ENCODE measurements at places on chromosomes 3 and 15.
A peak's percentile ranks its signal among the peaks of the same experiment; 100 is the strongest.

- no peak for DNase-seq
Observed at GRCh38 chr3:68315546-68315945, 616.8 kb downstream of the TAFA4 start.

GRCh38 chr3:120469440-120469839, 18.6 kb upstream of the FSTL1 start:
- DNase-seq = no peak

- DNase-seq = no peak
Observed at GRCh38 chr15:33045066-33045810, 149.3 kb downstream of the FMN1 start.

- DNase-seq = no peak
Observed at GRCh38 chr3:14641346-14641745, 10.2 kb upstream of the CCDC174 start.

DNA sequence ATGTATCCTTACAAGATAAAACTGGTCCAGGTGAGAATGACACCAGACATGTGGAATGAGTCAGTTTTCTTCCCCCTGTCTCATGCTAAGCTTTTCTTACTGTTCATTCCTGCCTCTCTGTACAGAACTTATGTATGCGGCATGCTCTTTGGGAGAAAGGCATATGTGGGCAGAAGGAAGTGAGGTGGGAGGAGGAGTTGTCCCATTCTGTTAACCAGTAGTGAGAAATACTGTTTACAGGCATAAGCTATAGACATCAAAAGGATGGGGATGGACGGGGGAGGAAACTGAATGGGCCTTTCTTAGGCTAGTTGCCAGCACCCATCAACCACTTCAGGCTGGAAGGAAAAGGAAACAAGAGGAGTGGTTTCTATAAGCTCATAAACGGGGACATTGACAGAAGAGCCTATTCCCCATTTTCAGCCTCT, 143.6 kb upstream of the BHLHE40 start:
- DNase-seq = no peak

DNA sequence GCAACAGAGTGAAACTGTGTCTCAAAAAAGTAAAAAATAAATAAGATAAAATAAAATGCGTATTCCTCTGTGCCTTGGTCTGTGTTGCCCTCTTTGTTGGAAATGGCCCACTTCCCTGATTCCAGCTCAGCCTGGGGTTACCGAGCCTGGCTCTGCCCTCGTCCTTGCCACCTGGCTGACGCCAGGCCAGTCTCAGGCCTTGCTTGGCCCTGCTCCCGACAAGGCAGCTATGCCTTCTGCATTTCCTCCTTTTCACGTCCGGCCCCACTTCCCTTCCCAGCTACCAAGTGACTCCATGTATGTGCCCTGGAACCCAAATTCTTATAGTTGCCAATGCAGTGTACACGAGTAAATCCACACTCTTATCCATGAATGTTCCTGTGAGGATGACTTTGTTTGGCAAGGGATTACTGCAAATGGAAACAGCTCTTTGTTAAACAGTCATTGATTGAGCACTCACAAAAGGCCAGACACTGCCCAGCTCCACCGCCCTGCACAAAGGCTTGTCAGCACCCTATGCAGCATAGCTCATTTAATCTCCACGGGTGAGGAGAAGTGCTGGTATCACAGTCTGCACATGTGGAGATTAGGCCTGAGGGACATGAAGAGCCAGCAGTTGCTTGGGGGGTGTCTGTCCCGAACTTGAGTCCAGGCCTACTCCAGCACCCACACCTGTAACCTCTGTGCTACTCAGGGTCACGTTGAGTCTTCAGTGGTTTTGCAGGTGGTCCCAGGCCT, 25.1 kb downstream of the SPSB4 start:
- DNase-seq = no peak

GRCh38 chr3:77179762-77180161, 139.9 kb downstream of the ROBO2 start:
- no peak for DNase-seq

GRCh38 chr3:14508966-14509795, 31.0 kb downstream of the GRIP2 start:
- no peak for DNase-seq

GRCh38 chr3:116265976-116266584, 179.2 kb downstream of the LSAMP start:
- DNase-seq = no peak

DNA sequence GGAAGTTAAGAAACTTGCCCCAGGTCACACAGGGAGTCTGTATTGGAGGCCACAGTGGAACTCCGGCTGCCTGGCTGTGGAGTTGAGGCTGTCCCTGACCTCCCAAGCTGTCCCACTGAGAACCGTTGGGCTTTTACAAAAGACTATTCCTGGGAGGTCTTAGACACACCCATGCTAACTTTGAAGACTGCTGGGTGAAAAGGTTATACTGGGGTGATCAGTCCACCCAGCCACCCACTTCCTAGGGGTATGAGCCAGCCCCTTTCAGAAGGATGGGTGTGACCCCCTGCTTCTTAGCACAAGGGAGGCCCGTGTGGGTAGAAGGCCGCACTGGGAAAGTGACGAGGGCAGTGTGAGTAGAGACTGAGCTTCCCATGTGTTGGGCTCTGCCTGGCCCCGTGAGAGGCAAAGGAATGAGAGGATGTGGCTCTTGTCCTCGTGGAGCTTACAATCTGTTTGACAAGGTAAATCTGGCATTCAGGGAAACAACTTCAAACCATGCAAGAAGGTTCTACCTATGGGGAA, 19.0 kb downstream of the MRAS start:
- no peak for DNase-seq

DNA sequence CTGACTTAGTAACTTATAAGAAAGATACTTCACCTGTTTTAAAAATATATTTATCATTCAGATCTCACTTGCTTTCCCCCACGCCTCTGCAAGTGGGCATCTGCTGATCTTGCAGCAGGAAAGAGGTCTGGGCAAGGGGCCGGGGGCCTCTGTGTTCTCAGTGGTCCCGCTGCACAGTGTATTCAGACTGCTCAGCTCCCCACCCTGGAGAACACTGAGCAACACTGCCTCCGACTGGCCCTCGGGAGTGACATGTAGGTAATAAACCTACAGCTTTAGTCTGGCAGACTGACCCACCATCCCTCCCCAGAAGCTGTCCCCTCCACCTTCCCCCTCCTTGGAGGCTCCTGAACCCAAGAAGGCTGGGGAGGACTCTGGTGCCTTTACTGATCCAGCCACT, 43.8 kb downstream of the GABRB3 start:
- DNase-seq = no peak

- no peak for DNase-seq
Observed at GRCh38 chr3:196174652-196175051, 36.5 kb downstream of the ZDHHC19 start.

DNA sequence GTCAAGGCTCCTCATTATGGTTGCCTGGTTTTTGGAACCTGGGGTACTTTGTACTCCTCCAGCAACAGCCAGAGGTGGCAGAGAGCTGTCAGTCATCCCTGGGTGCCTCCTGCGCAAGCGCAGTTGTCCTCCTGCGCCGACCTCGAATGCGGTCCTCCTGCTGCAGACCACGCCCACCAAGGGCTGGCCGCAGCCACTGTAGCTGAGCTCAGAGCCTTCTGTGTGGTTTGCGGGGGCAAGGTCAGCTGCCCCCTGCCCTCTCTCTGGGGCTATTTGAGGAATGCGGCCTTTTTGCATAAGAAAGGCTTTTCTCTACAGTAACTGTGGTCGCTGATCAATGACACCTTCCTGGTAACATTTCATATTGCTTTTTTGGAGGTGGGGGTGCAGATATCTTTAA, 131.3 kb upstream of the SNRPN start:
- no peak for DNase-seq

GRCh38 chr3:39990532-39990931, 181.1 kb downstream of the MYRIP start:
- peak; percentile 49 for DNase-seq

DNA sequence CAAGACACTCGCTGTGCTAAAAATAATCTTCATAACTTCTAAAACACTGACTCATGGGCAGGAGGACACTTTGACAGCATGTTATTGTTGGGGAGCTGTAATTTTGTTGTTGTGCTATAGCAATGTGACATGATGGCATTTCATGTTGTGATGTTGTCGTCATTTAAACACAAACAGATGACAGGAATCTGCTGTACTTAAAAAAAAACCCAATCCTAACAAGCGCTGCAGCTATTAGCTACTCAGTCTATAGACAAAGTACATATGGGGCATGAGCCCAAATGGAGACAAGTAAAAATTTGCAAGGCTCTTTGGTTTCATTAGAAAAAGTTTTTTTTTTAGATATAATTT, 828 bp upstream of the ATOSA start:
- peak; percentile 66 for DNase-seq

- DNase-seq = no peak
Observed at GRCh38 chr15:26697913-26698312, 75.0 kb downstream of the GABRB3 start.

DNA sequence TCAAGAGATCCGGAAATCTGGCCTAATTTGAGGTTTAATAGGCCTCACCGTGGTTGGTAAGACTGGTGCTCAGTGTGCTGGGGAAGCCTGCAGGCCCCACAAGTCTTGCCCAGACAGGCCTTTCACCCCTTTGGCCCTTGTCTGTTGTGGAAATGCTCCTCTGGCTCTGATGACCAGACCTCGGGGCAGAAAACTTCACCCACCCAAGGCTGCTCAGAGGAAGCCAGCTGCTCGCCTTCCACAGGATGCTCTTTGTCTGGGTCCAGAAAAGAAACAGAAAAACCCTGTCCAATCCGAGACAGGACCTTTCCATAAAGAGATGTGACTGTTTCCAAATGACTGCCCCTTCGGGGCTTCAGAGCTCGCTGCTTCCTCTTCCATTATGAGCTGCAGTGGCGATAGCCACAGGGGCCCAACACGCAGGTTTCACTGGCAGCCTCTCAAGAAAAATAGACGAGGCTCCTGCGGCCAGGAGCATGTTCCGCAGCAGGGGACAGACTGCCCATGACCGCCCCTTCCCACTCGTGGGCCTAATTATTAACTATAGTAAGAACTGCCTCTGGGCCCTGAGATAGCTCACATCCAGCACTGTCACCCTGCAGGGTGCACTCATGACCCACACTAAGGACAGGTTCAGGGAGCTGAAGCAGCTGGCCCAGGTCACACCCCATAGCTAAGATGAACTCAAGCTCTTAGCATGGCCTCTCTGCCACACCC, 6.8 kb upstream of the SNX22 start:
- DNase-seq = peak; percentile 86

DNA sequence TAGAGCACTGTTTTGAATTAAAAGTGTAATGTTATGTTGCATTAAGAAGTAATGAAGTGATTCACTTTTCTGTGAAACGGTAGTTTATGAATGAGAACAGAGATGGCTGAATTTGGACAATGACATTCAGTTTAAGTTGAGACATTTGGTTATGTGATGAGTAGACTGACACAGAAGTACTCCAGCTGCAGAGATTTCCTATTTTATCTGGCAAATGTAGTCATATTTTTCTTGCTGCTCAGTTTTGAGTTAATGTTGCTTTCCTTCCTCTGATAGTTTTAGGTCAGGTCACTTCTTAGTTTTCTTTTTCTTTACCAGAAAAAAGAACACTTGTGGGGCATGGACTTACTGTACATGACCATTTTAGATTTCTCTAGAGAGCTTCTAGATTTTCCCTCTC, 51.2 kb downstream of the ASB7 start:
- DNase-seq = no peak

DNA sequence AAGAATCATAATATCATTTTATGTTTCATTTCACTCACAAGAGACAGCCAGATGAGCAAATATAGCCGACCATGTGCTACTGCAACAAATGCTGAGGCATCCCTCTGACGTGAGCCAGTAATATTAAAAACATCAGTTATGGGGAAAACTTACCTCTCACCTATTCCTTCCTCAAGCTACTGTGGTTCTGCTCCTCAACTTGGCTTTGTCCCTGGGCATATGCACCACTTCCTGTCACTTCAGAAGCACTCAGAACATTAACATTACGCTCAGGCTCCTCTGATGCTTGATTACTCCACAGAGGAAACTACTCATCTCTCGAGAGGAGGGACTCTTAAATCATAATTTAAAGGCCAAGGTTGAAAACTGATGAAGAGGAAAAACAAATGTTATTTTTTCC, 457.0 kb upstream of the ALCAM start:
- no peak for DNase-seq

GRCh38 chr3:105375750-105376511, 9.2 kb downstream of the ALCAM start:
- no peak for DNase-seq

GRCh38 chr15:83248151-83249029, 36.1 kb downstream of the BNC1 start:
- peak; percentile 46 for DNase-seq

DNA sequence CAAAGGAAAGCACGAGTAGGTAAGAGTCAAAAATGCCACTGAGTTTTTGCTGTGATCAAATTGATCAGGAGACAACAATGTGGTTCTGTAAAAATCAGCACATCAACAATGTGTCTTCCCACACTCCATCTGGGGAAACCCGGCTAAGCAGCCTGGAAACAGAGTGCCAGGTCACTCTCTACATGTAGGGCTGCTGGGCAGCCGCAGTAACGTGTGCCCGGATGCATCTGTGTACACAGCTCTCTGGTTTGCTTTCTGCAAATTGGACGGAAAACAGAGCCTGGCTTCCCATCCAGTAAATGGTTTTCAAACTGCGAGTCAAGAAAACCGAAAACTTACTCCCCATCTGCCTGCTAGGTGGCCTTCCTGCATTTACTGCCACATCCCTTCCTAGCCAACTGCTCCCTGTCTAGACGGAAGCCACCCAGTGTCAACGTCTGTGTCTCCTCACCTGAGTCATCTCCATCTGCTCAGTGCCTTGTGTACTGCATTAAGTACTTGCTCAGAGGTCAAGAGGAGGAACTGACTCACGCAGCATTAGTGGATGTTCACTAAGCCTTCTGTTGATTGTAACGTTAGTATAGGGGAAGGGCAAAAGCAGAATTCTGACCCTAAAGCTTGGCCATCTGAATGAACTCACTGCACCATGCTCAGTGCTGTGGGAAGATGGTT, 124.1 kb downstream of the TJP1 start:
- DNase-seq = no peak

DNA sequence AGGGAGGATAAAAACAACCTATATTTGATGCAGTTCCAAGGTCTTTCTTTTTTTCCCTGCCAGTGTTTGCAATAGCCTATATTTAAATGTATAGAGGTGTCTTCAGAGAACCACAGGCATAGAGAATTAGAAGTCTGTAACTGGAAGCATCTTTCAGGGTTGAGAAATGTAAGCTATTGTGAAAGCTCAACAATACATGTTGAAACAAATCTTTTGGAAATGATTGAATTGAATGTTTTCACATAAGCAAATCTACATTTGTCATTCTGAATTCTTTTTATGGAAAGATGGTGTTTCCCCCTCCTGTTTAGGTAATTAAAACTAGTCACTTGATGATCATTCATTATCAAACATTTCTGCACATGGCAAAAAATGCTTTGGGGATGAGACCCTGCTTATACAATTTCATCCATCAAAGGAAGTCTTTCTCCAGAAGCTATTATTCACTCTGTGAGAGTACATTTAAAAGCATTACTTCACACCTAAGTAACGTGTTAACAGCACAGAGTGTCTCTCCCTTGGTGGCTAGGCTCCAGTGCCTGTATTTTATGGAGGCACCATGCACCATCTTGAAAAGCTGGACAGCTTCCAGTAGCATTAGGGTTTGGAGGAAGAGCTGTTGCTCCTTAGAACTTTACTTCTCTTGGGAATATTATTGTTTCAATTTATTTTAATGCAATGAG, 406.2 kb downstream of the LSAMP start:
- no peak for DNase-seq

Data from foreskin melanocyte (primary cell).